ENCODE measurements at places on chromosomes 5 and 9. TPM values are rescaled to one million over a fixed set of nuclear protein-coding genes. Genes with fewer than 3 reads are reported as not detected.
A peak's percentile ranks its signal among the peaks of the same experiment; 100 is the strongest.

DNA sequence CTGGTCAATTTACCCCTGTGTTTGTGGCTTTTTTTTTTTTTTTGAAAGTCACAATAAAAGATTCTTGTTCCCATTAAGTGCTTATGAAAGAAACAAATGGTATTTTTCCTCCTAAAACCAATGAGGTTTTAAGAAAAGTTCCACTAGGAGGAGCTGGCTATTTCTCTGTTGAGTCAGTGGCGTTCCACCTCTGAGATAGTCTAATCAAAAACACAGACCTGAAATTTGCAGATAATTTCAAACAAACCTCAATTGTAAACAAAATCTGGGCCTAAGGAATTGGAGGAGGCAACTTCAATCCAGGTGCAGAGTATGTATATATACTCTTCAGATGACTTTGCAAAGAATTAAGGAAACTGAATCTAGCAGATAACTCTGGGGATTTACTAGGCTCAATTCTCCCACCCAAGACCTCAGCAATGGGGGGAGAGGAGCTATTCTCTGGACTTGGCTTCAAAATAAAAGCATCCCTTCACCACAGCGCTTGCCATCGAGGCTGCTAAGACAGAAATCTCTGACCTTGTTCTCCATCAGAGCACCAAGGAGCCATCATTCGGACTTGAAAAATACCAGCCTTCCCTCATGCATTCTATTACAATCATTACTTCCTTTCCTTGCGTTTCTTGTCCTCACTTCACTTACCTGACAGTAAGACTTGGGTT is 52.4 kb downstream of the FANCC start:
- peak; percentile 47 for DNase-seq

CD14 gene
- total RNA-seq: 15.7 TPM

DNA sequence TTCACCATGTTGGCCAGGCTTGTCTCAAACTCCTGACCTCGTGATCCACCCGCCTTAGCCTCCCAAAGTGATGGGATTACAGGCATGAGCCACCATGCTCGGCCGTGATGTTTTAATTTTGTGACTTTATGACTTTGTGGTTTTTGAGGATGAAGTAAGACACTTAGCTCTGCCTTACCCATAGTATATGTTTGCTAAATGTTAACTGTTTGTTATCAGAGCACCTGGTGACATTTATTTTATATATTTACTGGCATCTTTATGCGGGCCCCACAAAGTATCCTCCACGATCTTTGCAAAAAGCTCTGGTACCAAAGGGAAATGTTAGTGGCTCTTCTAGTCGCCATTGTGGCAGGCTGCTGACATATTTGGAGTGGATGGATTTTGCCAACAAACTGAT is 6.7 kb downstream of the SLC23A1 start:
- no peak for DNase-seq

DNA sequence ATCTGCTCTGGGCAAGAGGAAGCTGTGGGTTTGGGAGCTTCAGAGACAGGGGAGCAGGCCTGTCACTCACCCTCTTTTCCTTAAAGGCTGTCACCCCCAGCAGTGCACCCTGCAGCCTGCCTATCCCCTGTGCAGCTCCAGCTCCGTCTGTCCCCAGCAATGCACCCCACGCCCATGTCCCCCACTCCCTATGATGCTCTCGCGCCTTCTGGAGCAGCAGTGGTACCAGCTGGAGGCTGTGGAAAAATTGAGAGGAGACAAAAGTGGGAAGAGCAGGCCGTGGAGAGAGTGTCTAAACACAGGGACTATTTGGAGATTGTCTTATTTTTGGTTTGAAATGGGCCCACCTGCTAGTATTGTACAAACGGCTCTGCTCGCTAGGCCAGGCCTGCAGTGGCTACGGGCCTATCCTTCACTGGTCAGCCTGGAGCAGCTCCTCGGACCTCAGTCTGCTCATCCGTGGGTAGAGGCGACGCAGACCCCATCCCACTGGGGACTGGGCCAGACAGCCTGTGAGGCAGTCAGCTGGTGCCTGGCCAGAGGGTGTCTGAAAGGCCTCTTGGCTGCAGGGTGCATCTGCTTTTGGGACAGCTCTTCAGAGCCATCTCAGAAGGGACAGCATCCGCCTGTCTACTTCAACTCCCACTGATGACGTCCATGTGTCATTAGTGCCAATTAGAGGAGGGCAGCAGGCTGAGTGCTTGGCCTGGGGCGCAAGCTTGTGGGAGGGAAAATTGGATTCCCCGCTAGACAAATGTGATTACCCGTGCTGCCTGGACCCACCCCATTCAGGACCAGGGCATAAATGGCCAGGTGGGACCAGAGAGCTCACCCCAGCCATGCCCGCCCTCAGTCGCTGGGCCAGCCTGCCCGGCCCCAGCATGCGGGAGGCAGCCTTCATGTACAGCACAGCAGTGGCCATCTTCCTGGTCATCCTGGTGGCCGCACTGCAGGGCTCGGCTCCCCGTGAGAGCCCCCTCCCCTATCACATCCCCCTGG is at the start of gene DBH:
Gene DBH, plus strand, starts transcription at position 831 of the 999 bp plus-strand sequence. Its CDS starts 9 bp downstream, at position 840.
- DNase-seq: no peak

TMC1 gene
- 0.62 TPM for total RNA-seq

DNA sequence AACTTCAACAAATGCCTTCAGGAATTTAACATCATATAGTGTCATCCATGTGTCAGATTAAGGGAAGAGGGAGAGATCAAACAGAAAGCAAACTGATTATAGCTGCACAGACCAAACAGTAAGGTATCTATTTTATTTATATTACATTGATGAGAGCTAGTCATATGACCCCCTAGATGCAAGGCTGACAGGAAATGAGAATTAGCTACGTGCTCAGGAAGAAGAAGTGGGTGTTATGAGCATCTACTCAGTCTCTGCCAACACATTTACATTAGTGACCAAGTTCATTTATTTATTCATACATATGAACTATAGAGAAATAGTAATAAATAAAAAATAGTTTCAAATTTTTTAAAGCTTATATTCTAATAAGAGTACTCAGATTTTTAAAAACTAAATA is 787.3 kb downstream of the KCTD16 start:
- DNase-seq: no peak

DNA sequence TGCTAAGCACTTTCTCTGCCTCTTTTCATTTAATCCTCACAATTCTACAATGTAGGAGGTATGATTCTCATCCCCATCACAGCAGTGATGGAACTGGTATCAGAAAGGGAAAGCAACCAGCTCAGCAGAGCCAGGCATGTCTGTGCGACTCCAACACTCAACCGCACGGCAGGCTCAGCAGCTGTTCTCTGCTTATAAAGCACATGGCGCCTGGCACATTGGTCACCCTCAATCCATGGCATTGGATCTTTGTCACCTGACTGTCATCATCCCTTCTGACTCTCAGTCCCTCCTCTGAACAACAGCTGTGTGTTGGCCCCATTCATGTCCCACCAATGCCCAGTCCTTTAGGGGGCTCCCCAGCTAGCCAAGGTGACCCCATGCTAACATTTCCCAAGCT is 45.1 kb upstream of the HAND1 start:
- DNase-seq: peak; percentile 65

GRCh38 chr9:34291023-34291422 is 38.0 kb downstream of the KIF24 start:
- no peak for DNase-seq

GRCh38 chr5:102691434-102691833 is 63.7 kb upstream of the PAM start:
- no peak for DNase-seq

DNA sequence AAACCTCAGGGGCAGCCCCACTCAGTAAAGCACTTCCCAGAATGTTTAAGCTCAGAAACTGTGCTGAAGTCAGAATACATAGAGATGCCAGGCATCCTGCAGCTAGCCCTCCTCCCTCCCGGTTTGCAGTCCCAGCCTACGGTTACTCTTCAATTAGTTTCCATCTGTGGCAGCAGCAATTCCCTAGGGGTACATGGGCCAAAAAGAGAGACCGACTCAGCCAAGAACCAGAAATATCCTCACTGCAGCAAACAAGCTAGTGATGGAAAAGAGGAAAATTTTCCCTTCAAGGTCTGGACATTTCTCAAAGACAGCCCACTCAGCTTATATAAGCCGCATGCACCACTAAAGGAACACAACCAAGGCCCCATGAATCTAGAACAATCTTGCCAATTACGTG is 89.1 kb upstream of the PPP2R2B start:
- DNase-seq: peak; percentile 24

DNA sequence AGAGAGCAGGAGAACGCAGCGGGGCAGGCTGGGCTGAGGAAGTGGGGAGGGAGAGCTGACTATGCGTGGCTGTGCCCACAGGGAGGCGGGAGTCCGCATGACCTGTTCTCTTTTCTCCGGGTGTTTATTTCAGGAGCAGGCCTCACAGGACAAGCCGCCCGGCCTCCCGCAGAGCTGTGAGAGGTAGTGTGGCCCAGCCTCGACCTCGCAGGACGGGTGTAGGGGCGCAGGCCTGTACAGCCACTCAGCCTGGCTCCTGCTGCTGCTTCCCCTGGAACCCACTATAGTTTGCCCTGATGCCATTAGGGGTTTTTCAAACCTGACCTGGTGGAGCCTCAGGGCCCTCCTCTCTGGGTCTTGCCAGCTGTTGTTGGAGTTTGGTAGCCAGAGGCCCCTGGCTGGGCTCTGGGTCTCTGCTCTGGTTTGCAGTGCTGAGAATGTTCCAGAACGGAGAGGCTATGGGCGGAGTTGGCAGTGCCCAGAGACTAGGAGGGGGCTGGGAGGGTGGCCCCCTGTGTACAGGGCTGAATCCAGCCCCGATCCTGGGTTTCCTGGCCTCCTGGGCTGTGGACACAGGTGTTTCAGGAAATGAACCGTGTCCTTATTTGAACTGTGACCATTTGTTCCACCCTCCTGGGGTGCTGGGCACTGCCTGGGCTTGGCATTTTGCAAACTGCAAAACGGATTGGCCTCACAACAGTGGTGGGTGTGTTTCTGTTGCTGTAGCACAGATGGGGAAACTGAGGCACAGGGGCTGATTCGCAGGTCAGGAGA is 78.8 kb downstream of the WNK2 start:
- DNase-seq: no peak

- peak; percentile 59 for DNase-seq
These were observed 296.0 kb upstream of the DMRT1 start for GRCh38 chr9:545480-545879.

GRCh38 chr5:53991942-53992341 is 318.4 kb downstream of the ARL15 start:
- DNase-seq: no peak
